Activated naive CD4-positive, alpha-beta T cell treated with anti-CD3 and anti-CD28 coated beads for 36 hours (primary cell): ENCODE measurements at places on chromosomes 12 and 14. TPM values are rescaled to one million over a fixed set of nuclear protein-coding genes. Genes with fewer than 3 reads are reported as not detected.

LRP1-AS gene
- not detected for total RNA-seq

DNA sequence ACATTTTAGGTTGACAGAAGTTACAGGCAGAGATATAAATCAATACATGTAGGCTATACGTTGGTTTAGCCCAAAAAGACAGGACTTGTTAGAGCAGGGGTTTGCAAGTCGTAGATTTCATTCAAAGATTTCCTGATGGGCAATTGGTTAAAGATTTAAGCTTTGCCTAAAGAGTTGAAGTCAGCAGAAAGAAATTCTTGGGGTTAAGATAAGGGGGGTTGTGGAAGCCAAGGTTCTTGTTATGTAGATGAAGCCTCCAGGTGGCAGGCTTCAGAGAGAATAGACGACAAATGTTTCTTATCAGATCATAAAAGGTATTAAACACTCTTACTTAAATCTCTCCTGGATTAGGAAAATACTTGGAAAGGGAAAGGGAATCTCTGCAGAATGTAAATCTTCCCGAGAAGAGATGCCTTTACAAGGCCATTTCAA is 510.8 kb downstream of the TMTC2 start:
- H3K27ac ChIP-seq, result no peak overlapping the region
- DNase-seq, result no peak
- no peaks in the 10 kb centered on the region for H3K4me1 ChIP-seq
- no peak overlapping the region for H3K4me3 ChIP-seq
- H3K27me3 ChIP-seq, result no peaks in the 10 kb centered on the region

GRCh38 chr14:79840103-79840502 is 371.2 kb downstream of the DIO2 start:
- H3K4me3 ChIP-seq, result no peak overlapping the region
- no peaks in the 10 kb centered on the region for H3K4me1 ChIP-seq
- no peak overlapping the region for H3K27ac ChIP-seq
- no peaks in the 10 kb centered on the region for H3K36me3 ChIP-seq
- no peak for DNase-seq
- no peaks in the 10 kb centered on the region for H3K27me3 ChIP-seq

TNFRSF1A gene
- total RNA-seq, result 38.1 TPM

KLHL33 gene
- 0.10 TPM for total RNA-seq

RASSF3 gene
- 43.8 TPM for total RNA-seq
